Inflammatory macrophage treated with lipopolysaccharide for 1 hour (primary cell): ENCODE measurements at places on chromosomes 5 and 9.

GRCh38 chr9:81344366-81344765, 345.0 kb downstream of the TLE1 start:
- no peak for DNase-seq

GRCh38 chr5:75156585-75156984, 80.1 kb downstream of the ANKRD31 start:
- DNase-seq, result no peak

DNA sequence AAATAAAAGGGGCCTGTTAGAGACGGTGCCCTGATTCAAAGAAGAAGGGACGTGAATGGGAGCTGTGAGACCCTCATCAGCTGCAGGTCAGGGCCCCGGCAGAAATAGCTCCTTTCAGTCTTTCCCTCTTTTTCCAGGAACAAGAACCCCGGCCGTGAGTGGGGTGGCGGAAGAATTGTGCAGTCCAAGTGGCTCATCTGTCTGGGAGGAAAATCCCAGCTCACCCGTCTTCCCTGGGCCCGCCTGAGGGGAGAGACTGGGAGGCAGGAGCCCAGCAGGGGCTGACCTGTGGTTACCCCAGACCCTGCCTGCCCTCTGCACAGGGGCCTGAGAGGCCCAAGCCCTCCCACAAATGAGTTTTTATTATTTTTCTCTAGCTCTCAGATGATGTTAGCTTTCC, 24.8 kb upstream of the CSF1R start:
- no peak for DNase-seq

GRCh38 chr5:73435759-73436534, 12.6 kb downstream of the FOXD1 start:
- no peak for DNase-seq

GRCh38 chr5:120703918-120704587, 240.0 kb downstream of the PRR16 start:
- no peak for DNase-seq

- DNase-seq, result peak; percentile 28
These were observed 13.3 kb upstream of the RNF130 start for GRCh38 chr5:180084638-180085561.

DNA sequence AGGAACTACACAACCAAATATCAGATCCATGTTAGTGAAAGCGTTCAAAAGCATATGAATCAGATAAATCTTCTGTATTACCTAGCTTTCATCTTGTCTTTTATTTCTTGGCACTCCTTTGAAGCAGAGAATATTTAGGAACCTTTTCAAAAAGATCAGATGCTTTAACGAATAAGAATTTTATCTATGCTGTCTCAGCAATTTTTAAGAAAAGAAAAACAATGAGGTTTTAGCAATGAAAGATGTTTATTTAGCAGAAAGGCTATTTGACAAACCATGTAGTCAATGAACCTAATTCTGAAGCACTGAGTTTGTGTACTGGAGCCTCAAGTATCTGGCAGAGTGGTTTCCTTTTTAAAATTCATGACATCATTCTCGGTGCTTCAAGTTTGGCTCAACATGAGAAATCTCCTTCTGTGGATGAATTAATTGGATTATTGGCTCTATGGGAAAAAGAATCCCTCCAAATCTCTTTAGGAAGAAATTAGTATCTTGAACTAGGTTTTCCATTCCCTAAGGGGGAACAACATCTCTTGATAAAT, 534.7 kb downstream of the CAAP1 start:
- DNase-seq, result no peak

DNA sequence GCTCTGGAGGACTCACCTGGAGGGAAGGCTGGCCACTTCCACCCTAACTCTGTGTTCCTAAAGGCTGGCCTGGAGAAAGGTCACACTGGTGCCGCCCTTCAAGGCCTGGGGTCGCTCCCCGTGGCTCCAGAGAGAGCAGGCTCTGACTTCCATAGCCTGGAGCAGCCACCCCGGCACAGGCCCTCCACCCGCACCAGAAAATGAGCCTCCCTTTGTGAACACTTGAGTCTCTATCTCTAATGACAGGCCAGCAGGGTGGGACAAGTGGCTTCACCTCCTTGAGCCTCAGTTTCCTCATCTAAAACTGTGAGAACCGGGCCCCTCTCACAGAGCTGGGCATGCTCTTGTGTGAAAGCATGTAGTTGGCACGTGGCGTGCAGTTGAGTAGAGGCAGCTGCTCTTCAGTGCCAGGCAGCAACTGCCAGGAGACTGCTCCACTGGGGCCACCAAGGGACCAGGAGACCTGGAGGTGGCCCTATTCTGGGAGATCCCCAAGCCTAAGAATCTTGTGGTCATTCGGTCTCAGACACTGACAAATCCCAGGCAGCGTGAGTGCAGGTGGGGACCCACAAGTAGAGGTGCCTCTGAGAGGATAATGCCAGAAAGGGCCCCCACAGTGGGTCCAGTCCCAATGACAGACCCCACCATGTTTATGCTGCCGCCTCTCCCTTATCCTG, 56.7 kb upstream of the GARNL3 start:
- no peak for DNase-seq

DNA sequence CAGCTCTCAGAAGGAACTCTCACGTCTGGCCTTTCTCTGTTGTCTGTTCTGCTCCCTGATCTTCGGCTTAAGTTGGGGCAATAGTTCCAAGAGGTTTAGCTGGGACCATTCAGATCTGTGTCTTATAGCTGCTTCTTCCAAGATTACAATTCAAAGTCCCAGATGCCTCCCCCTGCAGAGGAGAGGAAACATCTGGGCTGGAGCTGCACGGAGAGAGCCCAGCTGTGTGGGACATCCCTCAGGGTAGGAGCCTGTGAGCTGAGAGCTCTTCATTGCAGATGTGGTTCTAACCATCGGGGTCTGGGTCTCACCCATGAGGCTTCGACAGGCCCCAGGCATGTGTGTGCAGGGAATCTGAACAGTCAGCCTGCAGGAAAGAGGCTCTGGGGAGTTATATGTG, 9.0 kb upstream of the PHF19 start:
- no peak for DNase-seq

- DNase-seq, result no peak
These were observed 614.7 kb downstream of the EBF1 start for GRCh38 chr5:158485047-158485446.

DNA sequence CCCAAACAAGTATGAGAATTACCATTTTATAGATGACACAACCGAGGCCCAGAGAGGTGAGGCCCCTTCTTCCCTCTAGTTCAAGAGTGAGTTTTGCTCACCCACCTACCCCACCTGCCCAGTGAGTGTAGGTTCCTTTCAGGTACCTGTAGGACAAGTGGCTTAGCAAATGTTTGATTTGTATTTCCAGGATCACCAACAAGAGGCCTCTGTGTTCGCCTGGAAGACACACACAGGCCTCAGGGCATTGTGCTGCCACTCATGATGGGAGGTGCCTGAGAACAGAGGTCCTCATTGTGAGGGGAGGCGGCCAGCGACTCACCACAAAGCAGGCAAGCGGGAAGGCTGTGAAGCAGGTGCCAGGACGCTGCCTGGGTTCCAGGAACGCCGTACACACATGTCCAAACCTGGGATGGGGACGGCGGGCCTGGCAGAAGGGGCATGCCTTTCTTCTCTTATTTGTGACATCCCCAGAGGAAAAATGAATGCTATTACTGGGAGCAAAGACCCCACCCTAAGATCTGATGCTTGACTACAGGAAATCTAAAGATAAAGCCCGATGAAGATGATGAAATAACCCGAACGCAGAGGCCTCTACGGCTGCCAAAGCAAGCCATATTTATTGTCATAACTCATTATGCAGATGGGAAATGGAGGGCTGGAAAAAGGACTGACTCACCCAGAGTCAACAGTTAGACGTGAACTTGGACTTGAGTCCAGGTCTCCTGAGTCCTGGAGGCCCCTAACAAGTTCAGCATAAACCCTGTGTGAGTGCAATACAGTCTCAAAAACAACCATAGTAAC, 60.2 kb upstream of the SLC25A51 start:
- DNase-seq, result no peak

DNA sequence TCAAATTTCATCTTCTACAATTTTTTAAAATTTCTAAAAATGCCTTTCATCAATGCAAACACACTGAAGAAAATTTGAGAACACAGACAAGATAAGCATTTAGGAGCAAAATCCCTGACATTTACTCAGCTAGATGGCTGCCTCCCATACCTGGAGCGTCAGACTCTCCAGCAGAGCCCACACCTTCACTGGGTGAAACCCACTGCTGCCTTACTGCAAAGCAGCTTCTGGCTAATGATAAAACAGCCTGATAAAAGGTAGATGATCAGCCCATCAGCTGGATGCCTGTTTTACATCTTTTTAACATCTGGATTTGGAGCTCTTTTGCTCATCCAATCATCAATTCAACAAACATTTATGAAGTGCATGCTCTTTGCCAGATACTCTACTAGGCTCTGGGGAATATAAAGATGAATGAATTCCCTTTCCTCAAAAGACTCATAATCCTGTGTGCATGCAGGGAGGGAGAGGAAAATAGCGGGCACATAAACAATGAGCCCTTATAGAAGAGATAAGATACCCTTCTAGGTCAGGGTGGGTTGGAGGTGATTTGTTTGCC, 271.2 kb downstream of the SAXO1 start:
- no peak for DNase-seq

DNA sequence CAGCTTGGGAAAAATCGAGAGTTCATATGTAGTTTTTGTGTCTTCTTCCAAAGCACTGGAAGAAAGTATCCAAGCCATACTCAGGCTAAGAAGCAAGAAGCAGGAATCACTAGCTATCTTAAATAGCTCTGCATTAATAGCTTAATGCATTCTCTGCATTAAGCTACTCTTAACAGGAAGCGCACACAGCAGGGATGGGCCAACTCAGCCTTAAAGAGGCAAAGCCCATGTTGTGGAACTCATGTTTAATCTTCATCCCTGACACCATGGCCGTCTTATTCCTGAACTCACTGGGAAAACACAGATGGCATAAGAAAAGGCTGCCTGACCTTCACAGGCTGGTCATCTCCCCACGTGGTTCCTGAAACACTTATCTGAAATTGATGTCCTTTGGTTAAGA, 18.7 kb upstream of the ICE1 start:
- DNase-seq, result no peak

- no peak for DNase-seq
These were observed 6.4 kb downstream of the SPINK6 start for GRCh38 chr5:148209151-148209770.

- no peak for DNase-seq
These were observed 22.3 kb downstream of the KCNT1 start for GRCh38 chr9:135724186-135724787.

DNA sequence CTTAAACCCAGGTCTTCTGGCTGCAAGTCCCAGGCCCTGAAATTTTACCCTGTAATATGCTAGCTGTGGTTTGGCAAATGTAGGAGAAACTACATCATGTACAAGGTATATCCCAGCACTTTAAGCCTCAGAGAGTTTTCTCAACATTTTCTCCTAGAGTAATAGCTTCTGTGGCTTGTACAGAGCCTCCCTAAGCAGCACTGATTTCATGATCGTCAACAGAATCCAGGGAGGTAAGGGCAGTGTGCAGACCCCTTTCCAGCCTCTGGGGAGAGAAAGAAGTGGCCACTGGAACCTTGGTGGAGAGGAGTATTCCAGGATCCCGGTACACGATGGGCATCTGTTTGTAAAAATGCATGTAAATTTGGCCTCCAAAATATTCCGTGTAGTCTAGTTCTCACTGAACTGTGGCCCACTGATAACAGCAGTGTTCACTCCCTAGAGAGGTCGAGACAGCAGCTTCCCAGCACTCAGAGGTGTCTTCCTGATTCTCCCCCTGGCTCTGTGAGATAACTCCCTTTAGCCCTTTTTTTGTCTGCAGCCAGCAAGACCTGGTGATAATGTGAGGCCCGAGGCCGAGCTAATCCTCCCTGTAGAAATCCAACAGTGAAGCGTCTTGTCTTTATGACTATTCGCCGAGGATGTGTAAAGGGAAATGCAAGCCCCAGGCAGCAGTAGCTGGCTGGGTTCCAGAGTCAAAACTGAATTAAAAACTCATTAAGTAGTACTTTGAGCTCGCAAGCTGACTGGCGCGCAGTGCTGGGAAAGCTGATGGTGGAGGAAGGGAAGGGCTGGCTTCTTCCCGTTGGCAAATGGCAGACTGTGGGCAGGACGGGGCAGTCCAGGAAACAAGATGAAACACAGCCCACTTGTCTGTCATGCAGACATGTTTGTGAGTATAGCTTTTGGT, 59.0 kb downstream of the MAP1B start:
- no peak for DNase-seq
